ENCODE measurements at places on chromosomes 1 and 21. TPM values are rescaled to one million over a fixed set of nuclear protein-coding genes. Genes with fewer than 3 reads are reported as not detected.

INAVA gene
- not detected for total RNA-seq

SIM2 gene
- not detected for total RNA-seq

SLAMF7 gene
- 0.16 TPM for total RNA-seq

TFF3 gene
- total RNA-seq = 1.00 TPM

SYT2 gene
- total RNA-seq = not detected

ATP8B2 gene
- 11.0 TPM for total RNA-seq

PPP1R8 gene
- 21.3 TPM for total RNA-seq

DISP3 gene
- not detected for total RNA-seq

RGSL1 gene
- total RNA-seq = not detected

RORC gene
- 15.4 TPM for total RNA-seq

OR2L2 gene
- total RNA-seq = not detected

TSPAN2 gene
- 12.2 TPM for total RNA-seq

VSIG8 gene
- not detected for total RNA-seq

FCRL1 gene
- not detected for total RNA-seq

TTC4 gene
- 14.8 TPM for total RNA-seq

WARS2 gene
- 6.5 TPM for total RNA-seq

CHI3L1 gene
- total RNA-seq = 0.32 TPM

BMP8A gene
- 0.30 TPM for total RNA-seq

CHI3L2 gene
- total RNA-seq = 3.7 TPM

NPL gene
- total RNA-seq = 5.3 TPM

TCEA3 gene
- total RNA-seq = 72.7 TPM
